ENCODE measurements at places on chromosomes 13 and 19.

DNA sequence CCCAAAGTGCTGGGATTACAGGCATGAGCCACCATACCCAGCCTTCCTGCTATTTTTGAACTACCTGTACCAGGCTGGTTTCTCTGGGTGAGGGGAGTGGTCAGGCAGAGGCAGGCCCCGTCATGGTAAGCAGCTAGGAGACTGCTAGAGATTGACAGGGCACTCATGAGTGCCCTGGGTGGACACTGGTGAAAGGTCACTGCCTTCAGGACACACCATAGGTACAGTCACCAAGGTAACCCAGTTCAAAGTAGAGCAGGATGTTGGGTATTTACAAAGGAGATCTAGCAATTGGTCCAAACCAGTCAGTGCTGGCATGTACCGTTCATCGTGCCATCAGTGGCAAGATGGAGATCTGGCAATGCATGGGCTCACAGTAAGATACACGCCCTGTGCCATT, 25.5 kb downstream of the DPRX start:
- DNase-seq, result no peak

DNA sequence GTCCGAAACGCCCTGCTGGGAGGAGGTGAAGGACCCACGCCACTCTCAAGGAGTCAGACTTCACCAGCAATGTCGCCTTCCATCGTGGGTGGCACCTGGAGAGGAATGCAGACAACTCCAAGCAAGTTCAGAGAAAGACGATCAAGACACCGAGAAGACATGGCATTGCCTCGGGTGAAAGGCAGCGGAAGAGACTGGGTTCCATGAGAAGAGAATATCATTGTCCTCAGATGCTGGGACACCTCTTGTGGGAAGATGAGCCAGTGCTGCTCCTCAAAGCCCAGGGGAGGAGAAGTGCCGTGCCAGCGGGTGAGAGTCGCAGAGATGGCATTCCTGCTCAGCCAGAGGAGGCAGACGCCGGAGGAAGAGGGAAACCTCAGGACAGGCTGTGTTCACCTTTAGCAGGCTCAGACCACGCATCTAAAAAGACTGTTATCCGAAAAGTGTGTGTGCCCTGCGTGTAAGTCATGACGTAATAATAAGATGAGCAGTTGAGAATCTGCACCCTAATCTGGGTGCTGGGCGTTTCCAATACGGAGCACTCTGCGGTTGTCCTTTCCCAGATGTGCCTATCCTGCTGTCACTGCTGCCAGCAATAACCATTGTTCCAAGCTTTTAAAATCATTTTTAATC, 144.6 kb upstream of the SPACA7 start:
- DNase-seq, result no peak

- no peak for DNase-seq
Observed at GRCh38 chr19:15404097-15404779, 14.6 kb downstream of the AKAP8L start.

DNA sequence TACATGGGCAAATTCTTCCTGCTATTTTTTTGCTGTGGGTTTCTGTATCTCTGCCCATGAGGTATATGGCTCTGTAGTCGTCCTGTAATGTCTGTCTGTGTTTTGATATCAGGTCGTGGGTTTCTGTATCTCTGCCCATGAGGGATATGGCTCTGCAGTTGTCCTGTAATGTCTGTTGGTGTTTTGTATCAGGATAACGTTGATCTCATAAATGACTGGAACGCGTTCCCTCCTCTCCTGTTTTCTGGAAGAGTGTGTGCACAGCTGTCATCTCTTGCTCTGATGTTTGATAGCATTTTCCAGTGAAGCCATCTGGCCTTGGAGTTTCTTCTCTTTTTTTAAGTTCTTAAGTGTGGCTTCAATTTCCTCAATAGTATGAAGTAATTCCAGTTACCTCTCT, 57.2 kb downstream of the SOX1 start:
- DNase-seq, result no peak

DNA sequence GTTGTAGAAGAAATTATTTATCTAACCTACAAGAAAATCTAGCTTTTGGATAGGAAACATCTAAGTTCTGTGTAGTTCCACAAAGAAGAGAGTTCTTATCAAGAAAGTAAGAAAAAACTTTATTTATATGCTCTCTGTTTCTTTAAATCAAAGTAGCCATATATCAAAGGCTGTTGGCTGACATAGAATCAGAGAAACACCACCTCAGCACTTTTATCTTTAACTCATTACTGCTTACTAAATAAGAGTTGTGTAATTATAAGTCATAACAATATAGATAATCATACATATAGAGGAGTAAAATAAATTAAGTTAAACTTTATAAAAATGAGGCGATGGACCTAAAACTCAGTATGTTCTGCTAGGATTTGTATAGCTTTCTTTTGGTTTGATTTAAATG, 570.6 kb downstream of the PCDH17 start:
- no peak for DNase-seq

- DNase-seq, result no peak
Observed at GRCh38 chr19:8192221-8192820, 16.8 kb upstream of the CERS4 start.

- no peak for DNase-seq
Observed at GRCh38 chr13:49292742-49293486, 45.2 kb downstream of the CDADC1 start.

- DNase-seq, result no peak
Observed at GRCh38 chr19:40533508-40533907, 43.2 kb upstream of the SHKBP1 start.

GRCh38 chr13:110638257-110638656, 22.9 kb downstream of the NAXD start:
- DNase-seq, result no peak

DNA sequence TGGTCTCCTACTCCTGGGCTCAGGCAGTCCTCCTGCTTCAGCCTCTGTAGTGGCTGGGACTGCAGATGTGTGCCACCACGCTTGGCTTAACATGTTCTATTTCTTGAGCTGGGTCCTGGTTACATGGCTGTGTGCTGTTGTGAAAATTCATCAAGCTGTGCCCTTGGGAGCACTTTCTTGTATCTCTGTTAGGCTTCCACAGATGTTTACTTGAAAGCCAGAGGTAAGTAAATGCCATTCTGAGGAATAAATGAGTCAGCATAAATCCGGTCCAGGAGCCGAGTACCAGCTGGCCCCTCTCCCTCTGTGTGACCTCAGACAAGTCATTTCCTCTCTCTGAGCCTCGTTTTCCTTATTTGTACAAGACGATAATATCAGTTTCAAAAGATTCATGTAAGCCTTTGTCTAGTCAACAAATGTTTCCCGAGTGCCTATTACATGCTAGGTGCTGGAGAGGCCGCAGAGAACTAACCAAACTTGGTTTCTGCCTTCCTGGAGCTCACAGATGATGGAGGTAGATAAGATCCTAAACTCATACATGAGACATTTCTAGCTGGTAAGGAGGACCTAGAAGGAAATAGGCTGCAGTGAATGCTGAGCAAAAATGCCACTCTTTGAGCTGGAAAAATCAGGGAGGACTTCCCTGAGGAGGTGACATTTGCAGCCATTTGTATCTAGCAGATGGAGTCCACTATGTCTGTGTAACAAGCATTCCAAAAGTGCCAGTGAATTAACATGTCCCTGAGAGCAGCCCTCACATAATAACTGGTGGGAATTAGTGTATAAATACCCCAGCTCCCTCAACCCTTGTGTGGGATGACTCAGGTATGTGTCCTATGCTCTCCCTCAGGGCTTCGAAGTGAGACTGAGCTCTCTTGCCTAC, 2.7 kb upstream of the RASAL3 start:
- DNase-seq, result peak; percentile 10

- DNase-seq, result no peak
Observed at GRCh38 chr13:103437651-103438050, 371.4 kb upstream of the SLC10A2 start.

- DNase-seq, result no peak
Observed at GRCh38 chr13:33520468-33520839, 234.9 kb upstream of the STARD13 start.

- no peak for DNase-seq
Observed at GRCh38 chr19:1729568-1729925, 23.8 kb upstream of the ONECUT3 start.

- DNase-seq, result no peak
Observed at GRCh38 chr13:95955255-95955654, 97.9 kb downstream of the UGGT2 start.

DNA sequence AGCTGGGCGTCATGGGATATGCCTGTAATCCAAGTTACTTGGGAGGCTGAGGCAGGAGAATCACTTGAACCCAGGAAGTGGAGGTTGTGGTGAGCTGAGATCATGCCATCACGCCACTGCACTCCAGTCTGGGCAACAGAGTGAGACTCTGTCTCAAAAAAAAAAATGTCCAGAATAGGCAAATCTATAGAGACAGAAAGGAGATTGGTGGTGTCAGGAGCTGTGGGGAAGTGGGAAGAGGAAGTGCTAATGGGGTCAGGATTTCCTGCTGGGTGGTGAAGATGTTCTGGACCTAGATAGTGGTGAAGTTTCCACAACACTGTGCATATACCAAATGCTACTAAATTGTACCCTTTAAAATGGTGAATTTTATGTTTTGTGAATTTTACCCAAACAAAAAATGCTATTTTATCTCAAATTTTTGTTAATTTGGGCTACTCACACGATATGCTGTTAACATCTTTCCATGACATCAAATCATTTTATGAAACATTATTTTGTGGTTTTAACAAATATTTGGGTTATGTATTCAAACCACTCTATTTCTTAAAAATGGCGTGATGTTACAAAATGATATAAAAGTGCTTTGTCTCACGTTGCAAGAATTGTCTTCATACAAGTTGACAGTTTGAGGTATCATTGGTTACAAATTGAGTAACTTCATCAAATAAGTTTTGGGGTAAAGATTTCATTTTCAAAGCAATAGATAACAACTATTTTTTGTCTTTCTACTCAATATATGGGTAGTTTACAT, 7.4 kb upstream of the CYP4F3 start:
- DNase-seq, result no peak

DNA sequence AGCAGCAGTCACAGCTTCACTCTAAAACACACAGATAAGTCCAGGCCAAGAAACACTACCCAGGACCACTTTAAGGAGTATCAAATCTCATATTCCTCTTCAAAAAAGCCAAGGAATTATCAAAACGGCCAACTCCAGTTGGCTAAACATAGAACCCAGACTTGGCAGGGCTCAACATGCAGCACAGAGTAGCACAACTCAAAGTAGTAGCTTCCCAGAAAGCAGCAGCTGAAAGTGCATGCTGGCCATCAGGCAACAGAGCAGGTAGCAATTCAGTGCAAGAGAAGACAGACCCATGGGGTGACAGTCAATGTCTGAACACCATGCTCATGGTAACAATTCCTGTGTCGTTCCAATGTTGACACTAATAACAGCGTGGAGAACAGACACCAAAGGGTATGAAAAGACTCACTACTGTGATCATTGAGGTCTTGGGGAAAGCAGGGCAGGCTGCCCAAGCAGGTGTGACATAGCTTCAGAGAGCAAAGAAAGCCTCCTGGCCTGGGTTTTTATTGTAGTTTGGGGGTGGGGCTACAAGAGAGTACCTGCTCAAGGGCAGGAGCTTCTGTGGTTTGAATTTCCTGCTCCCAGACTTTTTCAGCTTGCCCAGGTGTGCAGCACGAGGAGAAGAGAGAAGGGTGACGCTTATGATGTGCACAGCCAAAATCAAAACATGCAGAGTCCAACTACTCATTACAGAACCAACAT, 6.2 kb downstream of the ZNF709 start:
- DNase-seq, result no peak

GRCh38 chr13:114211446-114212157, 23.1 kb upstream of the CDC16 start:
- DNase-seq, result no peak

GRCh38 chr13:91544723-91545122, 146.3 kb downstream of the GPC5 start:
- DNase-seq, result no peak
